Activated T-helper 1 cell treated with anti-CD3 and anti-CD28 coated beads, Interleukin-12 subunit alpha, Interleukin-12 subunit beta, Interleukin-2, Interleukin-4 antibody, amounts not matched to agents 30 ng/mL and 10 ng/mL and 1 ng/mL, durations not matched to agents 14 hours and 24 hours and 36 hours (primary cell): ENCODE measurements at places on chromosomes 6 and 20. TPM values are rescaled to one million over a fixed set of nuclear protein-coding genes. Genes with fewer than 3 reads are reported as not detected.

DEFB118 gene
- not detected in 2 replicates for total RNA-seq

TCP11 gene
- not detected in 2 replicates for total RNA-seq

DOK5 gene
- 25.2 and 27.7 TPM in 2 replicates for total RNA-seq

UBD gene
- 0.59 and 0.93 TPM in 2 replicates for total RNA-seq

HSPA12B gene
- not detected in 2 replicates for total RNA-seq

DNA sequence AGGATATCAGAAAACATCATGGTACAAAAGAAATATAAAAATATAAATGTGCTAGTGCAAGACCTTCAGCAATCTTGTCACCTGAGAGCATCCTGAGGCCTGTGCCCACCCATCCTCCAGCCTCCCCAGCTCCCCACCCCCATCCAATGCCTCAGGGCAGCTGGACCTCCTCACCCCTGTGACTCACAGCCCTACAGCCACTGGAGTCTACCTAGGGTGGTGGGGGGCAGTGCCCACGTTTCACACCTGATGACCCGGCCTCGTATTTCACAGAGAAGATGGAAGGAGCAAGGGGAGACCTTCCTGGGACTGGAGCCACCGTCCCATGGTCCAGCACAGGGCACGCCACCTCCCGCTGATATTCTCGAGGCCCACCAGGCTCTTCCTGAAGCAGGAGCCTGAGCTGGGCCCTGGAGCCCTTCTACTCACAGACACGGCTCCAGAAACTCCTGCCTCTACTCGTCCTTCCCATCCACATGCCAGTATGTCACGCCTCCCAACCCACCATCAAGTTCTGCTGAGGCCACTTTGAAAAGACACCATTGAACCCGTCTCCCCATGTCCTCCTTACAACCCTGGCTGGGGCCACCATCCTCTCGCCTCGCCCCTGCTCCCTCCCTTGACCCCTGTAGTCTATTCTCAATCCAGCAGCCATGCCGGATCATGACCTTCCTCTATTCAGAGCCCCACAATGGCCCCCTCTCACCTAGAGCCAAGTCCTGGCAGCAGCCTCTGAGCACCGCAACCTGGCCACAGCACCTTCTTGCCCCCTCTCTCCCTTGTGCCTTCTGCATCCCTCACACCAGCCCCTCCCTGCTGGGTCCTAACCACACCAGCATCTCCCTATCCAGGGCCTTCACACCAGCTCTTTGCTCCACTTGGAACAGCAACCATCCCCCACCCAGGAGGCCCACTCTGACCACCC, 13.3 kb downstream of the APMAP start:
- H3K36me3 ChIP-seq = peaks cover 84% of the 10 kb centered on the region
- no peaks in the 10 kb centered on the region for H3K27me3 ChIP-seq
- H3K4me1 ChIP-seq = peaks cover 46% of the 10 kb centered on the region
- H3K4me3 ChIP-seq = no peak overlapping the region
- peak overlapping the region; percentile 56 for H3K27ac ChIP-seq

DNA sequence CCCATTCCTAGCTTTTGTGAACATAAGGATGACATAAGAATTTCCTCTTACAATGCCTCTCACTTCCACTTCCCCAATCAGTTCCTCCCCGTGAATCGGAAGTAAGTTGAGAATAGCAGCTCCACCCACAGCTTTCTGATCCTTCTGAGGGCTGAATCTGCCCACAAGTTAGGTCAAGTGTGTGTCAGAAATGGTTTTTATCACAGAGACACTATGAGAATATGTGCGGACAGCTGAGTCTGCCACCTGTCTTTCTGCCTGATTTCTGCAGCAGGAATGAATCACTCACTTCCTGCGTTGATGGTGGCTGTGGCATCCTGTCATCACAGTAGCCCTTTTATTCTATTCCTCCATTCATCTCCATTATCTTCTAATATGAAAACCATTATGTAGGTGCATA, 70.2 kb downstream of the RIN2 start:
- no peak overlapping the region for H3K27ac ChIP-seq
- H3K4me3 ChIP-seq = no peak overlapping the region
- H3K4me1 ChIP-seq = peaks cover 7% of the 10 kb centered on the region
- no peaks in the 10 kb centered on the region for H3K27me3 ChIP-seq
- H3K36me3 ChIP-seq = no peaks in the 10 kb centered on the region

DNA sequence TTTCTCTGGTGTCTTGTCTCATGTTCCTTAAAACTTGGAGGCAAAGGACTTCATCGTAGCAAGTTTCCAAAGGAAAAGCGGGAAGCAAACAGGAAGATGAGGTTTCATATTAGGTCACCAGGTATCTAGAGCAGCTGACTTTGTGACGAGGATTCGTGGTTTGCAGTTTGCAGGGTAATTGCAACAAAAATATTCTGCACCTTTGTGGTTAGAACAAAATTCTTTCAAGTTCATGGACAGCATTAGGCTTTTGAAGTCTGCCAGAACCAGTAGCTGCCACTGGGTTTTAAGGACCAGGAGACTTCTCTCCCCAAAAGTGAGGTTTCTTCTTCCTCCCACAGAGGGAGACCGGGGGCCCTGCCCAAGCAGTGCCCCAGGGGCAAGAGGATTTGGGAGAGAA, 63.4 kb downstream of the RPP40 start:
- no peak for DNase-seq
- H3K4me3 ChIP-seq = no peak overlapping the region
- no peak overlapping the region for H3K27ac ChIP-seq

DNA sequence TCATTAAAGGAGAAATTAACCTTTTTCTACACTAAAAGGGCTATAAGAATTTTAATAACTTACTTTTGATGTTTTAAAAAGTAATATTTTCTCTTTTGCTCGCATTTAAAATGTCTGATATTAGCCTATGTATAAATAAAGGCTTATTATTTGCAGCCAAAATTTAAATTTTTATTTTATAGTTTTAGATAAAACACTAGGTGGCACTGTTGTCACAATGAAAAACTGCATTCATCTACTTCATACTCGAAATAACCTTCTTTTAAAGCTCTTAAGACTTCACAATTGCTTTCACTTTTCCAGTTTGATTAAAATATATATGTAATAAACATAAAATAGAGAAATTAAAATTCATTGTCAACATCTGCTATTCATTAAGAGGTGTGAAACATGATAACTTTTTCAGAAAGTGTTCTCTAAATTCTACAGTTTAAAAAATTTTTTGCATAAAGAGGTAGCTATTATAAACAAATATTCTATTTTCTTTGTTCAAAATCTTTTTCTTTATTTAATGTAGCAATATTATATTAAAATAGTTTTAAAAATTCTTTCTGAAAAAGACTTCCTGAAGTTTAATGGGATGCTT, 78.8 kb upstream of the DEFB112 start:
- no peaks in the 10 kb centered on the region for H3K36me3 ChIP-seq
- no peaks in the 10 kb centered on the region for H3K27me3 ChIP-seq
- H3K4me1 ChIP-seq = no peaks in the 10 kb centered on the region
- no peak for DNase-seq
- no peak overlapping the region for H3K27ac ChIP-seq

DNA sequence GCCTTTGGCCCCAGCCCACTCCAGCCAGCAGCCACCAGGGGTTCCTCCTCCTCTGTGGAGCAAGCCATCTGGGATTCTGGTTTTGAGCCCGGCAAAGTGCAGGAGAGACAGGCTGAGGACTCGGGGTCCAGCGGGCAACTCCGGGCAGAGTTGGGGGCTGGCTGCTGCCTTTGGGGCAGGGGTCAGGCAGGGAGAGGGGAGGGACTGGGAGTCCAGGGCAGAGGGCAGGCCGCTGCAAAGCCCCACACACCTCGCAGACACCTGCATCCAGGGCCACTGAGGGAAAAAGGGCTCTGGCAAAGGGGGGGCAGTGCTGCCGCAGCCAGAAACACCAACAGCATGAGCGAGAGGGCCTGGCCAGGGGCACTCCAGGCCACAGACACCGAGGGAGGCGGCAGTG, 8.8 kb downstream of the BIRC7 start:
- no peaks in the 10 kb centered on the region for H3K4me1 ChIP-seq
- H3K27ac ChIP-seq = no peak overlapping the region
- H3K36me3 ChIP-seq = no peaks in the 10 kb centered on the region
- peaks cover 3% of the 10 kb centered on the region for H3K27me3 ChIP-seq

DNA sequence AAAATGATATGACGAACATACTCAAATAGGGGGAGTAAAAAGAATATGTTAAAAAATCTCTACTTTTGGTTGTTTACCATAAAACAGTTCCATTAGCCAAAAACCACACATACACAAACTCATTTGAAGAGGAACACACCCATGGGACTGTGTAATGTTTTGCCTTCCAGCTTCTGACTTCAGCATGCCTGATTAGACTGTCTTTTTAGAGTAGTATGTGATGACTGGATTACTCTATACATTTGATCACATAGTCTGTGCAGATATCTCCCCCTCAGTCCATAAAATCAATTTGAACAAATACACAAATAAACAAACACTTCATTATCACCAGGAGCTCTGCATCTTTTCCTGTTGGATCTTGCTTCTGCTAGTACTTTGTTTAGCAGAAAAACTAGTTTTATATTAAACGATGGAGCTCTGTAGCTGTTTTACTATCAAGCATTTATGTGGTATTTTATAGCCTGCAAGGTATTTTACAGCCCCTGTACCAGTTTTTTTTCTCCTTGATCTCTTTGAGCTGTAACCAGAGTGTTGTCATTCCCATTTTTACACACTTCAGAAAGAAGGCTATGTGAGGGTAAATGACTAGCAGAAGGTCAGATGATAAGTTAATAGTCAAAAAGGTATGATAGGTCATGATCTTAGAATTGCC, 866.5 kb upstream of the MAP3K7 start:
- no peaks in the 10 kb centered on the region for H3K4me1 ChIP-seq
- H3K36me3 ChIP-seq = no peaks in the 10 kb centered on the region
- DNase-seq = no peak
- no peak overlapping the region for H3K27ac ChIP-seq

- H3K27me3 ChIP-seq = peaks cover 20% of the 10 kb centered on the region
- peak within 1 kb of the TSS; percentile 97 for H3K4me3 ChIP-seq
- peaks cover 4% of the 10 kb centered on the region for H3K36me3 ChIP-seq
- peaks cover 25% of the 10 kb centered on the region for H3K4me1 ChIP-seq
- H3K27ac ChIP-seq = peak within 1 kb of the TSS; percentile 93
- DNase-seq = peak; percentile 83
These were observed at the start of gene STX7 for GRCh38 chr6:132512638-132513632. Gene STX7 (minus strand): TSS chr6:132513116. CDS start chr6:132503530, 9,586 bp downstream.

GRCh38 chr6:116444092-116444491, 17.1 kb upstream of the CALHM6 start:
- peaks cover 24% of the 10 kb centered on the region for H3K27me3 ChIP-seq
- peaks cover 26% of the 10 kb centered on the region for H3K4me1 ChIP-seq
- no peak overlapping the region for H3K27ac ChIP-seq

- no peak overlapping the region for H3K4me3 ChIP-seq
- H3K36me3 ChIP-seq = peaks cover 23% of the 10 kb centered on the region
- H3K27ac ChIP-seq = no peak overlapping the region
- no peaks in the 10 kb centered on the region for H3K4me1 ChIP-seq
- no peaks in the 10 kb centered on the region for H3K27me3 ChIP-seq
These were observed 66.3 kb downstream of the NT5E start for GRCh38 chr6:85516168-85516567.

DNA sequence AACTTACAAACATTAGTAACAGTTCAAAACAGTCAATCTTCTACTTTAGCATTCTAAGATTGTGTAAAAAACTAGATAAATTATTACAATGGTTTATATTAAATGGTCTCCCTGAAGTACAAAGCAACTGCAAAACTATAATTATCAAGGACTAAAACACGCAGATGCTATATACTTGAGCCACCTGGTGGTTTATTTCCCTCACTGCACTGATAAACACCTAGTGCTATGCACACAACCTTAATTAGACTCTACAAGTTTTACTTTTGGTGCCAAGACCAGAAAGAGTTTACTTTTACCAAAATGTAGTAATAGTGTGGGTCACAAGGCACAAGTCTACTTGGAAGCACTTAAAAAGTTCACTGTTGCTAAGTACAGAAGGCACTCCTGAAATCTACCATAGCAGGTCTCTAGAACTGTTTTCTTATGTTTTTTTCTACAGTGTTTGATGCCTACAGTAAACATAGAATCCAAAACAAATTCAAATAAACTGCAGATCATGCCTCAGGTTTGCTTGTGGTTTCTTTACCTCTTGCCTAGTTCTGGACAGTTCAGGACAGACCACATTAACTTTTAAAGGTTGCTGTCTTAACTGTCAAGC, 49.2 kb downstream of the GMDS start:
- no peak overlapping the region for H3K4me3 ChIP-seq
- no peak for DNase-seq
- H3K27me3 ChIP-seq = peaks cover 5% of the 10 kb centered on the region
- H3K36me3 ChIP-seq = no peaks in the 10 kb centered on the region

GRCh38 chr6:33974471-33974870, 170.7 kb upstream of the MLN start:
- no peak overlapping the region for H3K4me3 ChIP-seq
- peaks cover 5% of the 10 kb centered on the region for H3K4me1 ChIP-seq
- H3K27me3 ChIP-seq = peaks cover 64% of the 10 kb centered on the region
- no peak overlapping the region for H3K27ac ChIP-seq
- H3K36me3 ChIP-seq = peaks cover 5% of the 10 kb centered on the region

GRCh38 chr6:114053791-114054190, 82.8 kb upstream of the HDAC2 start:
- no peak overlapping the region for H3K4me3 ChIP-seq
- no peak for DNase-seq
- no peaks in the 10 kb centered on the region for H3K36me3 ChIP-seq
- peaks cover 5% of the 10 kb centered on the region for H3K27me3 ChIP-seq
- H3K27ac ChIP-seq = no peak overlapping the region

DNA sequence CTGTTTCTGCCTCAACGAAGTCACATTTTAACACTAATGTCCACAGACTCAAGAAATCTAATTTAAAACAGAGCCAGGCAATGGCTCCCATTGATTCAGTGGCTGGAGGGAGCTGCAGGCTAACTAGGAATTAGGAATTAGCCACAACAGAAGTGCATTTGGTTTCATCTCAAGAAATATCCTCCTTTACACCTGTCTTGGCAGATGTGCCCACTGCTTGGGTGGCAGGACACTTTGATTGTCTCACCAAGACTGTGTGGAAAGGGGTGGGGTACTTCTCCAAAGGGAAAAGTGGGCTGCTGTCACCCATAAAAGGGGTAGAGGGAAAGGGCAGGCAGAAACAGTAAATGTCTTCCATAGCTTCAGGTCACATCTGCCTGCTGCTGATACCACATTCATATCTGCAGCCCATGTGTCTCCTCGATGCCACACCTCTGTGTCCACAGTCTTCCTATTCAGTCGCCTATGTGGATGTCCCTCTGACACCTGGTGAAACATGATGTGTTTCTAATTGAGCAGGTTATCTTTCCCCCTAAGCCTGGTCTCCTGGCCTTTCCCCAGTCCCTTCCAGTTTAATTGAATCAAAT, 10.9 kb upstream of the OSER1 start:
- DNase-seq = no peak
- no peaks in the 10 kb centered on the region for H3K36me3 ChIP-seq
- H3K4me1 ChIP-seq = peaks cover 33% of the 10 kb centered on the region
